ENCODE measurements at places on chromosomes 16 and 17. TPM values are rescaled to one million over a fixed set of nuclear protein-coding genes. Genes with fewer than 3 reads are reported as not detected.

DNA sequence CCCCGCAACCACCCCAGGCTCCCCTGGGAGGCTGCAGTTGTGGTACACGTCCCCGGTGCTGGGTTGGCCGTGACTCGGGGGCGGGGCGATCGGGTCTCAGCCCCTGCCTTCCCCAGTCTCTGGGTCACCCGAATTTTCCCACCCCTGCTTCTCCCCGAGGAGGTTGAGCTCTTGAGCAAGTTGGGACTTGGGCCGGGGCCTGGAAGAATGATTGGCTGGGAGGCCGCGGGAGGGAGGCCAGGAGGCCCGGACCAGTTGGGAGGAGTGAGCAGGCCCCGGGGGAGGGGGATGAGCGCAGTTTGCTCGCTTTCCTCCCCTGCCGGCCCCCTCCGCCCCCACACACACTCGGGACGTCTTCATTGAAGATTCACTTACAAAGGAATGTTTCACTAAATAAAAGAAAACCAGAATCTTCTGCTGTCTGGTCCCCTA is 4.5 kb upstream of the HEXIM1 start:
- H3K27me3 ChIP-seq = no peaks in the 10 kb centered on the region
- H3K36me3 ChIP-seq = peaks cover 1% of the 10 kb centered on the region
- H3K27ac ChIP-seq = peak overlapping the region; percentile 85
- peaks cover 49% of the 10 kb centered on the region for H3K4me1 ChIP-seq
- H3K4me3 ChIP-seq = no peak overlapping the region
- DNase-seq = peak; percentile 56

DNA sequence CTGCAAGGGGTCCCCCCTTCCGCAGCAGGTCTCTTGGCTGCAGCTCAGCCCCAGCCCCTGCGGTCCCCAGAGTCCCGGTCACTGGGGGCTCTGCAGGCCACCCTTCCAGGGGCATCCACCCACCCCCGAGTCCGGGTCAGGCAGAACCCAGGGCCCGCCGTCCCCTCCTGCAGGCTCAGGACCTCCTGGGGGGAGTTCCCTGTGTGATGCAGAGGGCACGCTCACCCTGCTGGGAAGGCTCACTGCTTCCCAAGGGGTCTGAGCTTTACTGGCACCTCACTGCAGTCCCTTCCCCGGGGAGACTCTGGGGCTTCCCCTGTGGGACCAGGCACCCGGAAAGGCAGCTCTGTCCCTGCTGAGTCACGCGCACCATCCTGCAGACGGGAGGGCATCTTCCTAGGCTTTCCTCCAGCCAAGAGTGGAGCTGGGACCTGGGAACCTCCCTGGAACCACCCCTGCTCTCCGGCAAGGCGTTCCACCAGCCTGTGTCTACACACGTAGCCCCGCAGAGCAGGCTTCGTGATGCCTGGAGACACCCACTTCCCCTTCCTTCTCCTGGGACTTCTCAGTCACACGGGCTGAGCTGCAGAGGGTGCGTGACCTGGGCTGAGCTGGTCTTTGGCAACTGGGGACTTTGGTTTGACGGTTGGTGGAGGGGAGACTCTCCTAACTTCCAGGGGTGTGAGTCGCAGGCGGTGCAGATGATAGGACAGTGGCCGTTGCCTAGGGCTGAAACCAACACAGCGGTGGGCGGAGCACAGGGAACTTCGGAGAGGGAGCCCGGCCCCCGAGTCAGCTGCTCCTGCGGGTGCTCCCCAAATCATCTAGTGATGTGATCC is 23.4 kb downstream of the SLC25A10 start:
- DNase-seq = peak; percentile 56
- H3K27ac ChIP-seq = peak overlapping the region; percentile 32
- H3K36me3 ChIP-seq = no peaks in the 10 kb centered on the region
- H3K4me3 ChIP-seq = no peak overlapping the region

GRCh38 chr17:9564104-9564503 is 11.5 kb downstream of the STX8 start:
- no peaks in the 10 kb centered on the region for H3K27me3 ChIP-seq
- H3K36me3 ChIP-seq = peaks cover 6% of the 10 kb centered on the region
- no peak for DNase-seq
- no peak overlapping the region for H3K27ac ChIP-seq
- no peaks in the 10 kb centered on the region for H3K4me1 ChIP-seq

The SOCS1 gene
- 1.8 TPM for total RNA-seq

The KLHL10 gene
- not detected for total RNA-seq

Data from liver (tissue), 10 donors.